ENCODE measurements at places on chromosomes 12 and 14.

GRCh38 chr12:75558287-75558686, 46.9 kb upstream of the KRR1 start:
- no peak overlapping the region for H3K27ac ChIP-seq
- no peaks in the 10 kb centered on the region for H3K36me3 ChIP-seq
- H3K4me3 ChIP-seq = no peak overlapping the region
- DNase-seq = no peak

- H3K36me3 ChIP-seq = no peaks in the 10 kb centered on the region
- no peak overlapping the region for H3K4me3 ChIP-seq
- DNase-seq = no peak
- peaks cover 3% of the 10 kb centered on the region for H3K4me1 ChIP-seq
Measured at GRCh38 chr14:80762641-80763228, 178.8 kb downstream of the CEP128 start.

DNA sequence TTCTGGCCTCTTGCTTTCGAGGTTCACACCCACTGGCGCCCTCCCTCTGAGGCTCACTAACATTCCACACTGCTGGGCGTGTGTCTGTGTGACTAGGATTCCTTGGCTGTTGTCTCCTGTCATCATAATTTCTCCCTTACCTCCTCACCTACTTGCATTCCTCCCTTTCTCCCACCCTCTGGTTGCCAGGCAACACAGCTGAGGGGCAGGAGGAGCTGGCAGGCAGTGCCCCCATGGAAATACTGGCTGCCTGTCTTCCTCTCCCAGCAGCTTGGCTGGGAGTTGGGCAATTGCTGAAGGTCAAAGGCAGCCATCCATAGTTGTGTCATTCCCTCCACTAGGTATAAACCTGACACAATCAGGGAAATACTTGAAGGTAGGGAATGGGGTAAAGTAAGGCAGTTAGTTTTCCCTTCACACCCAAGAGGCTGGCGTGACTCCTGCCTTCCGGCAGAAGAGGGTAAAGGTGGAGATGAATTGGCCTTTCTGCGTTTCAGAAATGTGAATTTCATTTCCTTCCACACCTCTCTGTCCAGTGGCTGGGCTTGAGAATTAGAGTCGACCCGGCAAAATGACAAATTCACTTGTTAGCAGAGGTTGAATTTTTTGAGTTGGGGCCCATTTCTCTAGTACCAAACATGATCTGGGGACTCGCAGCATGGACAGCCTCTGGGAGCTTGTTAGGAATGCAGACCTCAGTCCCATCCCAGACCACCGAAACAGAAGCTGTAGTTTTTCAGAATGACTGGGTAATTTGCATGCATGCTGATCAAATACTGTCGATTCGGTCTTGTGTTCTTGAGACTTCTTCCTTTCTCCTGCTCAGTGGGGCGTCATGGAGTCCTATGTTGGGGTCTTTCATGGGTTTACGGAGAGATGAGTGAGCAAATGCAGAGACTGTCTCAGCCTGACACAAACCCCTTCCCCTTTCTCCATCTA, 24.3 kb upstream of the EMP1 start:
- no peaks in the 10 kb centered on the region for H3K36me3 ChIP-seq
- H3K27me3 ChIP-seq = peaks cover 12% of the 10 kb centered on the region
- no peak overlapping the region for H3K27ac ChIP-seq
- DNase-seq = no peak
- peaks cover 15% of the 10 kb centered on the region for H3K4me1 ChIP-seq
- H3K4me3 ChIP-seq = peak overlapping the region; percentile 40

- H3K36me3 ChIP-seq = no peaks in the 10 kb centered on the region
- H3K27me3 ChIP-seq = peaks cover 3% of the 10 kb centered on the region
Measured at GRCh38 chr12:79322905-79323304, 367.9 kb downstream of the PAWR start.

- no peaks in the 10 kb centered on the region for H3K27me3 ChIP-seq
- H3K4me1 ChIP-seq = no peaks in the 10 kb centered on the region
- no peaks in the 10 kb centered on the region for H3K36me3 ChIP-seq
- DNase-seq = no peak
Measured at GRCh38 chr14:63960926-63961567, 108.2 kb downstream of the SYNE2 start.

DNA sequence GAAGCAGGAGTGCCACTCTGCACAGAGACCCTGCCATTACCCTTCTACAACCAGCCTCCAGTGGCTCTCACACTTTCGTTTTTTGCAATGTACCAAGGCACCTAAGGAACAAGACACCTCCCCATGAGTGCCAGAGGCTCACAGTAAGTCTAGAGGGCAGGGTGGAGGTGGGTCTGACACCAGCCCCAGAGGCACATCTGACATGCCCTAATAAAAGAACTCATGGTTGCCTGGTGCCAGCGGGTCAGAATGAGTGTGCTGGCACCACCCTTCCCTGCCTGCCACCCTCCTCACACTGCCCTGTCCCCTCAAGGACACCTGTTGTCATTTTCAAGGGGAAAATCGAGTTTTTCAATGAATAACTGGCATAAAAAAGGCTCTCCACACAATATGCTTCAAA, 161.2 kb downstream of the FOXN3 start:
- no peaks in the 10 kb centered on the region for H3K27me3 ChIP-seq
- H3K27ac ChIP-seq = peak overlapping the region; percentile 82
- no peak overlapping the region for H3K4me3 ChIP-seq
- peaks cover 14% of the 10 kb centered on the region for H3K4me1 ChIP-seq

DNA sequence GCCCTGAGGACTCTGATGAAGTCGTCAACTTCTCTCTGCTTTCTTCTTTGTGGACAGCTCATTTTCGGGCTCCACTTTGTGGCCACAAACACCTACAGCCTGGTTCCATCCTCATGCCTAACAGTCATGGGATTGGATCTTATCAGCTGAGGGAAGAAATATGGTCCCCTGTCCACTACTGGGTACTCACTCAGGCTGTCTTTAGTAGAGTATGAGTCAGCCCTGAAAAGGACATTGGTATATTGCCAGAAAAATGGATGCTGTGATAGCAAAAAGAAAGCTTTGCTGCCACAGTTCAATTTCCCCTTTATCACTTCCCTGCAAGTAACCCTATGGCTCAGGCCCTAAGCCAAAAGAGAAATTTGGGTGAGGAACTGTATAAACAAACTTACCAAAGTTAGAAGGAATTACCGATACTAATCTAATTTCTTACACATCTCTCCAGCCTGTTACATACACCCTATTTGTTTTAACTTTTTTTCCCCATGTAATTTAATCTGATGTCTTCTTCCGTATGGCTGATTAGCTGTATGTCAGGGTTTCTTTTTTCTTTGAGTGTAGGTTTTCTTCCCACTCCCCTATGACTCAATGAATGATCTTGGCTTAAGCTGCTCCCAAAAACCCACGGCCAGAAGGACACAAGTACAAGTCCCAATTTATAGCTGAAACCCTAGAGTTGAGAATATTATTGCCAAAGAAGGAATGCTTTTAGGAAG, 29.1 kb downstream of the MTHFD1 start:
- peaks cover 21% of the 10 kb centered on the region for H3K36me3 ChIP-seq
- no peaks in the 10 kb centered on the region for H3K27me3 ChIP-seq
- no peak overlapping the region for H3K27ac ChIP-seq
- no peak for DNase-seq

DNA sequence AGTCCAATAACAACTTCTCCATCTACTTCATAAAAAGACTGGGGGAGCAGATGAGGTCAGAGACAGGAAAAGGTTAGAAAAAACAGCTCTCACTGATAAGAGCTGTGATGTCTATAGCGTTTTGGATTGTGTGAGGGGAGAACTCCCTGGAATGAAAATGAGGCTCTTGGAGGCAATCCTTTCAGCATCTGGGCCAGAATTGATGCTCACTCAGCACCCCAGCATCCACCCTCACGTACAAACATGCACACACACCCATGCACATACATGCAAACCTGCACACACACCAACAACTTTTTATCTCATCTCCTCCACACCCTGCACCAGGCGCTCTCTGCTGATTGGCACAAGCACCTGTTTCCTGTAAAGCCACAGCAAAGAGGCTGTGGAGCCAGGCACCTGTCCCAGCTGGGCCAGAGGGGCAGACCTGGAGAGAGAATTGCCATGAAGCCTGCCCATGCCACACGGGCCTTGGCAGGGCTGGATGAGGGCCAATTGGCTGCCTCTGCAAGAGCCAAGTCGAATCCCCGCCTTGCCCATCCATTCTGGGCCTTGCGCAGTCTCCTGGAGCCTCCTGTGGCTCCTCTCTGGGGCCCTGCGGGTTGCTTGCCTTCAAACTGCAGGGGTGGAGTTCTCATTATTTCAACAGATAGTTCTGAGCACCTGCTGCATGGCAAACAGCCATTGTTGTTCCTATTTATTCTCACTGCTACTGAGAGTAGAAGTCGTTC, 53.1 kb downstream of the SYNE3 start:
- H3K27ac ChIP-seq = peak overlapping the region; percentile 87
- no peak for DNase-seq
- peaks cover 24% of the 10 kb centered on the region for H3K36me3 ChIP-seq
- H3K27me3 ChIP-seq = no peaks in the 10 kb centered on the region
- peak overlapping the region; percentile 16 for H3K4me3 ChIP-seq

- DNase-seq = no peak
- no peaks in the 10 kb centered on the region for H3K27me3 ChIP-seq
- no peak overlapping the region for H3K4me3 ChIP-seq
- no peak overlapping the region for H3K27ac ChIP-seq
- peaks cover 4% of the 10 kb centered on the region for H3K36me3 ChIP-seq
Measured at GRCh38 chr12:45914090-45914489, 76.3 kb downstream of the SCAF11 start.

DNA sequence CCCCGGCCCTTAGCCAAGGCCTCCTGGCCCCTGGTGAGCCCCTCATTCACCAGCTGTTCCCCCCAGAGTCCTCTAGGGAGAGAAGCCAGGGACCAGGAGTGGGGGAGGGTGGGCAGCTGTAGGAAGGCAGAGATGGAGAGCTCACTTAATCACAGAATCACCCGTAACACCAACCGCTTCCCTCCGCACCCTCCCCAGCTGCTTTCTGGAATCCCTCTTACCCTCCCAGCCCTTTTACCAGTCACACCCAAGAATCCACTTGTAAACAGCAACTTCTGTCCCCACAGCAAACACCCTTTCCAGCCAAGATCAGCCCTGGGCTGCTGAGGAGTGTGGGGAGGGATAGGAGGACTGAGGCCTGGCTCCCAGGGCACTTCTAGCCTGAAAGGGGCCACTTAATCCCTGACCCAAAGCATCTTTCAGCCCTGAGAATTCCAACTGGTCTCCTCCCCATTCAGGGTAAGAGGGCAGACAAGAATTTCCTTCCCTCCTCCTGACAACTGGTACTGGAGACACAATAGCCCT, 18.8 kb downstream of the NCKAP5L start:
- no peak for DNase-seq
- no peaks in the 10 kb centered on the region for H3K27me3 ChIP-seq
- peaks cover 6% of the 10 kb centered on the region for H3K36me3 ChIP-seq
- no peak overlapping the region for H3K4me3 ChIP-seq
- H3K4me1 ChIP-seq = peaks cover 18% of the 10 kb centered on the region

Data from memory B cell (primary cell).